Caco-2 (cell line): ENCODE measurements at places on chromosomes 5 and 9. TPM values are rescaled to one million over a fixed set of nuclear protein-coding genes. Genes with fewer than 3 reads are reported as not detected.

SIT1 gene
- total RNA-seq, result not detected in 2 replicates

LRRC19 gene
- not detected in 2 replicates for total RNA-seq

DNA sequence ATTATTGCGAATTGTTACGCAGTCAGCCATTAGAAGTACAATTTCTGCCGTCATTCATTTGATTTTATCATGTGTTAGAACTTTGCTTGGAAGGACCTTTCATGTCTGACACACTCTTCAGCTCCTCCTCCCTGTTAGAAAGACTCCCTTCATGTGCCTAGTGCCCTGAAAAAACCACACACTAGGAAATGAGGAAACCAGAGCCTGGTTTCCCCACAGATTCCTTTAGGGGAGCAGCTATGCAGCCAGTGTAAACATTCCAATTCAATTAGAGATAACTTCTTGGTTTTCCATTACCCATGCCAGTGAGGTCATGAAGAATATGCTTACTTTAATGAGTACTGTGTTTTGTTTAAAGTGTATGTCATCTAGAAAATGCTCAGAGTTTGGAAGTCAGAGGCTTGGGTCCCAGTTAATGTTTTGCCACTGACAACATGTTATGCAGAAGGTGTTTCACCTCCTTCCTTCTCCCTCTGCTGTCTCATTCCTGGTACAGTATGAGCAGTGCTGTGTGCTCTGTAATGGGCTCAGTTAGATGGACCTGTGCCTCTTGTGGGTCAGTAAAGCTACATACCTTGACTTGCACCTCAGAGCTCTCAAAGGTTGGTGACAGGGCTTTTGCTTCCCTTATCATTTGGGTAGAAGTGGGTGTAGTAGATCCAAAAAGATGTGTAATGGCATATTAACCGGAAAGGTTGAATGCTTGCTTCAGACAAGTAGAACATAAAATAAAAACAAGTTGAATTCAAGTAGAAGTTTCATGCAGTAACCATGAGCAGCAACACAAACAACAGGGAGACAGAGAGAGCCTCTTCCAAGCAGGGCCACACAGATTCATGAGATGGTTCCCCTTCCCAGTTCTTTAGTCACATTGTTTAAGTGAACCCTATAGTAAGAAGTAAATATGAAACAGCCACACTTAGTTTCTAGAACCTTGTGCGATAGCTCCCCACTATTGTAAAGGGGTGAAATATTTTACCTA is 52.6 kb upstream of the TNFAIP8 start:
- no peaks in the 10 kb centered on the region for H3K36me3 ChIP-seq
- H3K4me1 ChIP-seq, result peaks cover 31% of the 10 kb centered on the region
- H3K4me3 ChIP-seq, result no peak overlapping the region

ZDHHC11 gene
- total RNA-seq, result 3.6 and 5.0 TPM in 2 replicates

DNA sequence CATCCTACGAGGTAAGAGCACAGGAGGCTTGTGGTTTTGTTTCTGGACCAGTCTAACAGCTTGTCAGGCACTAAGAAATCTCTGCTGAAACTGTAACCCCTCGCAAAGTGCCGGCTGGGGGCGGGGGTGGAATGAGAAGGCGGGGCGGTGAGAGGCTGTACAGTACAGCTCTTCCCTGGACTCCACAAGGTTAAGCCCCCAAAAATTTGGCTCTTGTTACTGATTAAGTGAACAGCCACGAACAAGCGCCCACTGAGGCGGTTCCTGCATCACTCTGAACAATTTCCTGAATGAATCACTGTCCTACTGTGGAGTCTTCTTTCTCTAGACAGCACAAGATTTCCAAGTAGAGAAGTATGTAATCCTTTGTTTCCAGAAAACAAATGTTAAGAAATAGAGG is 6.8 kb downstream of the FBP2 start:
- no peak overlapping the region for H3K4me3 ChIP-seq
- no peaks in the 10 kb centered on the region for H3K36me3 ChIP-seq
- no peak for DNase-seq
- H3K27ac ChIP-seq, result no peak overlapping the region

- peak overlapping the region; percentile 86 for H3K27ac ChIP-seq
- no peaks in the 10 kb centered on the region for H3K36me3 ChIP-seq
- DNase-seq, result no peak
- no peaks in the 10 kb centered on the region for H3K27me3 ChIP-seq
Observed at GRCh38 chr5:2829239-2829638, 77.8 kb upstream of the IRX2 start.

KCNN2 gene
- 0.27 TPM in 1 of 2 replicates, not detected in the other for total RNA-seq

FOXD4L3 gene
- 0.23 TPM in 1 of 2 replicates, not detected in the other for total RNA-seq

GRCh38 chr5:63121471-63121870 is 542.9 kb downstream of the LRRC70 start:
- H3K27ac ChIP-seq, result no peak overlapping the region
- H3K4me3 ChIP-seq, result no peak overlapping the region
- H3K4me1 ChIP-seq, result no peaks in the 10 kb centered on the region
- DNase-seq, result no peak
- no peaks in the 10 kb centered on the region for H3K36me3 ChIP-seq
- no peaks in the 10 kb centered on the region for H3K27me3 ChIP-seq

DNA sequence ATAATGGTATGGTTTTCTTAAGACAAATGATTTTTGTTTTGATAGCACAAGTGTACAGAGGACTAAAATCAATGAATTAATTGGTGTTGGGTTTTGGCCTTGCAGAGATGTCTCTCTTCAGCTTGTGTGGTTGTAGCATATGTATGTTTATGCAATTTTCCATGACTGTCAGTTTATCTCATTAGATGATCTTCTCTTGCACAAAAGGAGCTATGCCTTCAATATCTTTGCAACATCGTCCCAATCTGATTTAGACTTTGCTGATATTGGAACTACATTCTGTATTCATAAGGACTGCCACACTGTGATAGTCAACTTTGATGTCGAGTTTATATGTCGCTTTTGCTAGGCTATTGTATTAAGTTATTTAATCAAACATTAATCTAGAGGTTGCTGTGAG is 140.0 kb upstream of the TAF11L2 start:
- no peak overlapping the region for H3K4me3 ChIP-seq
- H3K27me3 ChIP-seq, result no peaks in the 10 kb centered on the region
- H3K4me1 ChIP-seq, result peaks cover 15% of the 10 kb centered on the region
- no peak for DNase-seq
